A549 treated with ZK216348 at 1 μM for 4 hours (cell line): ENCODE measurements at places on chromosomes 5 and 9. TPM values are rescaled to one million over a fixed set of nuclear protein-coding genes. Genes with fewer than 3 reads are reported as not detected.

Gene LTC4S
- total RNA-seq: 0.63 TPM in 1 of 5 replicates, not detected in the others

Gene MLANA
- not detected in 5 replicates for total RNA-seq

Gene TMEM174
- not detected in 5 replicates for total RNA-seq

Gene CD72
- total RNA-seq: 0.11 to 0.41 TPM (median 0.18 TPM) in 4 of 5 replicates, not detected in the other

Gene SLC30A5
- 33.0 to 41.2 TPM (median 38.5 TPM) in 5 replicates for total RNA-seq

Gene VLDLR
- 16.1 to 21.1 TPM (median 20.4 TPM) in 5 replicates for total RNA-seq

Gene SMIM32
- total RNA-seq: not detected in 5 replicates

Gene PCDHB4
- 0.06 to 0.12 TPM (median 0.09 TPM) in 4 of 5 replicates, not detected in the other for total RNA-seq

Gene SV2C
- 0.01 to 0.02 TPM in 2 of 5 replicates, not detected in the others for total RNA-seq

Gene F2R
- total RNA-seq: 28.3 to 56.4 TPM (median 49.9 TPM) in 5 replicates

Gene HAND1
- 0.15 to 0.37 TPM (median 0.28 TPM) in 4 of 5 replicates, not detected in the other for total RNA-seq

Gene IFNA21
- not detected in 5 replicates for total RNA-seq

Gene TUSC1
- total RNA-seq: 4.2 to 8.5 TPM (median 7.7 TPM) in 5 replicates

Gene PCSK5
- 0.74 to 1.3 TPM (median 0.93 TPM) in 5 replicates for total RNA-seq

Gene PRDM9
- not detected in 5 replicates for total RNA-seq

Gene AK1
- 37.7 to 85.9 TPM (median 77.5 TPM) in 5 replicates for total RNA-seq

Gene TAF11L8
- total RNA-seq: not detected in 5 replicates

Gene CNOT6
- total RNA-seq: 17.2 to 23.2 TPM (median 22.1 TPM) in 5 replicates

Gene ECM2
- total RNA-seq: 0.09 to 0.19 TPM (median 0.15 TPM) in 4 of 5 replicates, not detected in the other

Gene CD180
- total RNA-seq: not detected in 5 replicates

Gene NR4A3
- total RNA-seq: 1.5 to 3.0 TPM (median 2.3 TPM) in 5 replicates

Gene MARCOL
- total RNA-seq: not detected in 5 replicates

Gene WNK2
- total RNA-seq: 3.1 to 7.9 TPM (median 7.8 TPM) in 5 replicates

Gene IFNK
- not detected in 5 replicates for total RNA-seq

Gene SHC3
- 0.36 to 0.58 TPM (median 0.47 TPM) in 5 replicates for total RNA-seq

Gene MAMDC4
- 1.8 to 5.7 TPM (median 4.8 TPM) in 5 replicates for total RNA-seq

Gene MAMDC2
- 0.18 to 0.43 TPM (median 0.21 TPM) in 5 replicates for total RNA-seq

Gene CCNJL
- 10.5 to 14.3 TPM (median 13.6 TPM) in 5 replicates for total RNA-seq

Gene ABLIM3
- 16.9 to 23.0 TPM (median 19.4 TPM) in 5 replicates for total RNA-seq

Gene SPATA31E1
- total RNA-seq: not detected in 5 replicates

Gene NR2F1-AS1
- 2.9 to 4.6 TPM (median 4.1 TPM) in 5 replicates for total RNA-seq

Gene TAF1L
- total RNA-seq: 0.02 TPM in 1 of 5 replicates, not detected in the others

Gene NUTM2G
- total RNA-seq: not detected in 5 replicates

Gene LVRN
- total RNA-seq: 0.05 to 0.22 TPM in 2 of 5 replicates, not detected in the others

Gene ENHO
- total RNA-seq: 0.87 to 2.9 TPM (median 2.3 TPM) in 5 replicates

Gene FAM120A
- total RNA-seq: 69.9 to 88.9 TPM (median 77.5 TPM) in 5 replicates
